ENCODE measurements at places on chromosomes 6 and 20.

DNA sequence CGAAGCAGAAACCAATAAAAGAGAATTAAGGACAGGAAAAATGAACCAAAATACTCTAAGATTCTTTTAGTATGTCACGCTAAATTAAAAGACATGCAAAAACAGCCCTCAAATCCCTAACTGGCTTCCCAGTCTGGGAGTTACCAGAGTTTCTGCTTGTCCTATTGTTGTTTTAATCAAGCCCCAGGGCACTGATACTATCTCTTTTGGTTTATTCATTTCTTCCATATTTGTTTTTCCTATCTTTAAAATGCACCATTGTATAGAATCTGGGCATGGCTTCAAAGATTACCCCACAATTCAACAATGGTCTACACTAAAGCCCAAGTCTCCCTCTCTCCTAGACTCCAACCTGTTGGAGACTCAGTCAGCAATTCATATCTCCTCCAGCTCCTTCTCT lies 169.1 kb downstream of the MYLK4 start:
- DNase-seq, result no peak

GRCh38 chr6:139542351-139542750 lies 167.9 kb upstream of the CITED2 start:
- DNase-seq, result no peak

DNA sequence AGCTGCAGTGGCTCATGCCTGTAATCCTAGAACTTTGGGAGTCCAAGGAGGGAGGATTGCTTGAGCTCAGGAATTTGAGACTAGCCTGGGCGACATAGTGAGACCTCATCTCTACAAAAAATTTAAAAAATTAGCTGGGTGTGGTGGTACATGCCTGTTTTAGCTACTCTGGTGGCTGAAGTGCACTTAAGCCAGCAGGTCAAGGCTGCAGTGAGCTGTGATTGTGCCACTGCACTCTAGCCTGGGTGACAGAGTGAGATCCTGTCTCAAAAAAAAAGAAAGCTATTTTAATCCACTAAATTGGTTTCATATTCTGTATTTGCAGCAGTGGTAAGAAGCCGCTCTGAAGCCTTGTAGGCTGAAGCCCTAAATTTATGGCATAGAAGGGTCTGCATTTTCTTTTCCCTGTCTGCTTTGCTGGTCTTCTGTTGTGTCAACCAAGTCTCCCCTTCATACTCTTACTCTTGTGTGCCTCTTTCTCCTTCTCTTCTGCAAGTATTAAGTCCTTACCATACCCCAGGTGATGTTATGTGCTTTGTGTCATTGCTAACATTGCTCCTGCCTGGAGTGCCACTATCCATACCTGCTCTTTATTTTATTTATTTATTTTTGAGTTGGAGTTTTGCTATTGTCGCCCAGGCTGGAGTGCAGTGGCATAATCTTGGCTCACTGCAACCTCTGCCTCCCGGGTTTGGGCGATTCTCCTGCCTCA lies 70.9 kb downstream of the MYO6 start:
- DNase-seq, result no peak

- no peak for DNase-seq
These were observed 169.3 kb upstream of the CDH4 start for GRCh38 chr20:61082720-61083119.

GRCh38 chr6:166998256-166999144 lies 697 bp upstream of the CEP43 start:
- no peak for DNase-seq

DNA sequence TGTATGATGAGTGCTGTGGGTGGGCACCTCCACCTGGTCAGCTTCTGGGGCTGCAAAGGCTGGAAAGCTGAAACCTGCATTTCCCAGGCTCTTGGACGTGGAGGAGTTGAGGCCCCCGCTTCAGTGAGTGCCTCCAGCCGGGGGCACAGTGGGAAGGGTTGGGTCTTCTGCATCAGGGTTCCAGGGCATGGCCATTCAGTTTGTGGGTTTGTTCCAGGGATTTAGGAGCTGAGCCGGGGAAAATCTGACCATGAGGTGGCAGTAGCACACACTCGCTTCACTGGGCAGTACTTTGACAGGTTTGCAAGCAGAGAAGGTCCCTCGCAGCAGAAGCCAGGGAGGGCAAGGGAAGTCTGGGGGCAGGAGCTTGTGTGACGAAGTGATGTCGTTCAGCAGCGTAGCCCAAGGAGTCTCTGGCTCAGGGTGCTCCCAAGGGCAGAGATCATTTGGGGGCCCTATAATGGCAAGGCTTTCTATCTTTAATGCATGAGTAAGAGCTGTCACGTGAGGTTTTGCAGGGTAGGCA lies 69.5 kb upstream of the SULF2 start:
- peak; percentile 7 for DNase-seq

DNA sequence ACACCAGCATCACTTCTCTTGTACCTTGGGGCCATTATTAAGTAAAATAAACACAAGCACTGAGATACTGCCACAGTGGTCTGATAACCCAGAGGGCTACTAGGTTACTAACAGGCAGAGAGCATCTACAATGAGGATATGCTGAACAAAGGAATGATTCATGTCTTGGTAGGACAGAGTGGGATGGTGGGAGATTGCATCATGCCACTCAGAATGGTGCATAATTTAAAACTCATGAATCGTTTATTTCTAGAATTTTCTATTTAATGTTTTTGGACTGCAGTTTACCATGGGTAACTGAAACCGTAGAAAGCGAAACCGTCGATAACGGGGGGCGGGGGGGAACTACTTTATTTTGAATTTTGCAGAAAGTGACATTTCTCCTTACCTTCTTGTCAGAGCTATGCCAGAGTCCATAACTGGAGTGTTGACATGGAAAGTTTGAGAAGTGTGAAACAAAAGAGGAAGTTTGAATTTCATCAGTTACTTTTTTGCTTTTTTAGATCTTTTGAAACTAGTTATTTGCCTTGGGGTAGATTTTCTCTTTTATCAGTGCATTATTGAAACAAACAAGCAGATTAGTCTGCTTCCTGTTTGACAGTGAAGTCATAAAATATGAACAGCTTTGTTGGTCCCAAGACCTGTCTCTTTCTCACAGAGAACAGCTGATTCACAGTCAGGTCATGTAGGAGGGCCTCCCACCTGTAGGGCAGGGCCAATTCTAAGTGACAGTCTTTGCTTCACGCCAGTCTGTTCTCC lies 124.9 kb downstream of the KLHL32 start:
- no peak for DNase-seq

- no peak for DNase-seq
These were observed 52.5 kb downstream of the CRYBG1 start for GRCh38 chr6:106413016-106413415.

- DNase-seq, result no peak
These were observed 41.4 kb downstream of the LAMP5 start for GRCh38 chr20:9555781-9556180.

DNA sequence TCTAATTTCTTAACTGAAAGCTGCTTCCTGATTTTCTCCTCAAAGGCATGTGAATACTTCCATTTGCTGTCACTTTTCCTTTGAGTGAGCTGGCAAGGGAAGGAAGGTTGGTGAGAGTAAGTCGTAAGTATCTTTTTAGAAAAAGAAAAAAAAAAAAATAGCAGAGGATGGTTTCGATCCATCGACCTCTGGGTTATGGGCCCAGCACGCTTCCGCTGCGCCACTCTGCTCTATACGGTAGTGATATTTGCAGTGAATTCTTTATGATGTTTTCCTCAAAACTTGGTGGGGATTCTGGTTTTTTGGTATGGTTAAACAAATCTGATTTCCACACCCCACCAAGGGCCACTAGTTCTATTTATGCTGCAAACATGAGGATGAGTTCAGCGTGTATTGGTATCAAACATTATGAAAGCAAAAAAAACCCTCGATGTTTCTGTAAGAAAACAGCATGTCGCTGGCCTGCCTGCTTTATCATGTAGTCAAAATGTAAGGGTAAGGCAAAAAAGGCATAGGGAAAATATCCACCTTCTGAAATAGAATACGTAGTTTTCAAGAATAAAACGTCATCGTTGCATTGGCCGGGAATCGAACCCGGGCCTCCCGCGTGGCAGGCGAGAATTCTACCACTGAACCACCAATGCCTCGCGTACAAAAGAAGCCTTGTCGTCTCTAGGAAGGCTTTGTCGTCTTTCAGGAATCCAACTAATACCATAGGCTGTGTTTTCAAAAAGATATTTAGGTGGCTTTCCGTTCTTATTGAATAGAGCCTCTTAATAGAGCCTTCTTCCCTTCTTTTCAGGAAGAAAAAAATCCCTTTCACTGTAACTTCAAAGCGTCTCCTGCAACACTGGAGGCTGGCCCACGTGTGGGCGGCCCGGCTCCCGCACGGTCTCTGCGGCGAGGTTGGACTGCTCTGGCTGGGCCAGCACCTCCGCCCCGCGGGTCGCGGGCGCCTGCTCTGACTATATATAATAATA lies 9.6 kb downstream of the OR2B2 start:
- DNase-seq, result peak; percentile 55

- DNase-seq, result no peak
These were observed 285.2 kb downstream of the FOXC1 start for GRCh38 chr6:1894954-1895353.

DNA sequence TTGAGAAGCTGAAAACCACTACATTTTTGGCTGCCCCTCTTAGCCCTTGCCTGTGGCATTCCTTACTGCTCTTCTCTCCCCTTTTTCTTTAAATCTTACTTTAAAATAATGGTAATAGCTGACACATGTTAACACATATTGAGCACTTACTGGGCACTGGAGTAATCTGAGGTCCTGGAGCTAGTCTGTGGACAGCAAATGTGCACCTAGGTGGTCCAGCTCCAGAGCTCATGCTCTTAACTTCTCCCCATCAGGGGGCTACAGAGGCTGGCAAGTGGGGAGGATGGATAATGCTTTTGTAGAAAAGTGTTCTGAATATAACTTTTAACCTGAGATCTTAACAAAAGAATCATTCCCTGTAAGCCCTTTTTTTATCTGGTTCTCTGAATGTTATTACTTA lies 74.8 kb downstream of the ADGRB3 start:
- DNase-seq, result no peak

GRCh38 chr6:168274037-168274952 lies 45.3 kb downstream of the DACT2 start:
- DNase-seq, result no peak

DNA sequence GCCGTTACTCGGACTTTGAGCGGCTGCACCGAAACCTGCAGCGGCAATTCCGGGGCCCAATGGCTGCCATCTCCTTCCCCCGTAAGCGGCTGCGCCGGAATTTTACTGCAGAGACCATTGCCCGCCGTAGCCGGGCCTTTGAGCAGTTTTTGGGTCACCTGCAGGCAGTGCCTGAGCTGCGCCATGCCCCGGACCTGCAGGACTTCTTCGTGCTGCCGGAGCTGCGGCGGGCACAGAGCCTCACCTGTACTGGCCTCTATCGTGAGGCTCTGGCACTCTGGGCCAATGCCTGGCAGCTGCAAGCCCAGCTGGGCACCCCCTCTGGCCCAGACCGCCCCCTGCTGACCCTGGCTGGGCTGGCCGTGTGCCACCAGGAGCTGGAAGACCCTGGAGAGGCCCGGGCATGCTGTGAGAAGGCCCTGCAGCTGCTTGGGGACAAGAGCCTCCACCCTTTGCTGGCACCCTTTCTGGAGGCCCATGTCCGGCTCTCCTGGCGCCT lies 7.2 kb downstream of the SNX21 start:
- DNase-seq, result no peak

DNA sequence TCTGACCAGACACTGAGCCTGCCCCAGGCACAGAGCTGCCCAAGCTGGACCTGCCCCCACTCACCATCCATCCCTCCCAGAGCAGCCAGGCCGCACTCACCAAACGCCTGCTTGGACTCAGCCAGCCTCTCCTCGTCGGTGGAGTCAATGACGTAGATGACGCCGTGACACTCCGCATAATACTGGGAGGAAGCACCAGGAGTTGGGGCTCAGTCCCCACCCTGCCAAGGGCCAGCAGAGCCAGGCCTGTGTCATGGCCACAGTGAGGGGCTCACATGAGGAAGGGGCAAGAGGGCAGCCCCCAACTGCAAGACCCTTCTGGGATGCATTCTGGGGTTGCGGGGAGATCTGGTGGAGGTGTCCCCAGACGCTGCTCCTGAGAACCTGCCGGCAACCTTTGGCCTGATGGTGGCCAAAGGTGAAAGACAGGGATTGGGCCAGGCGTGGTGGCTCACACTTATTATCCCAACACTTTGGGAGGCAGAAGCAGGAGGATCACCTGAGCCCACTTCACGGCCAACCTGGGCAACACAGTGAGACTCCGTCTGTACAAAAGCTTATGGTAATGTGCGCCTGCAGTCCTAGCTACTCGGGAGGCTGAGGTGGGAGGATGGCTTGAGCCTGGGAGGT lies 5.6 kb downstream of the ARFRP1 start:
- DNase-seq, result no peak

DNA sequence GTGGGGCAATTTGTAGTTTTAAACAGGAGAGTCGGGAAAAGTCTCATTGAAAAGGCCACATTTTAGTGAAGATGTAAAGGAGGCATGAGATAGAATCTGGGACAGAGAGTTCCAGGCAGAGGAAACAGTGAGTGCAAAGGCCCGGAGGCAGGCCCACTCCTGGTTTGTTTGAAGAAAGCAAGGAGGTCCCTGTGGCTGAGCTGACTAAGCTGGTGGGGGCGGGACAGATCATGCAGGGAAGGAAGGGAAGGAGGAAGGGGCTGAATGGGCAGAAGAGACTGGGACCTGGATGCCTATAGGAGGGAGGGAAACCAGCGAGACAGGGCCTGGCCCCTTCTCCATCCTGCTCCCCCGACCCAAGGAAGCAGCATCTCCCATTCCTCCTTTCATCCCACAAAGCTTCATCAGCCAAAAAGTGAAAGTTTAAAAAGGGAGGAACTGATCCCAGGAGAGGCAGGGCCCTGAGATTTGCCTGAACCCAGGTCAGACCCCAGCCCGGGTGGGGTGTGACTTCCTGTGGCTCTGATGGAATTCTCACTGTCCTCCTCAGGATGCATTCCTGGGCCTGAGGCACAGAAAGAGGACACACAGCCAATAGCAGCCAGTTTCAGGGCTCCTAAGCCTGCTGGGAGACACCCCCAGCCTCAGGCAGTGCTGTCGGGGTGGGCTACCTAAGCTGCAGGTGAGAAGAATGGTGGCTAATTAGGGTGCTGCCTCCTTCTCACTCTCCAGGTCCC lies 54.2 kb upstream of the SIRPA start:
- no peak for DNase-seq

GRCh38 chr6:159168536-159169192 lies 536 bp upstream of the FNDC1 start:
- DNase-seq, result no peak

DNA sequence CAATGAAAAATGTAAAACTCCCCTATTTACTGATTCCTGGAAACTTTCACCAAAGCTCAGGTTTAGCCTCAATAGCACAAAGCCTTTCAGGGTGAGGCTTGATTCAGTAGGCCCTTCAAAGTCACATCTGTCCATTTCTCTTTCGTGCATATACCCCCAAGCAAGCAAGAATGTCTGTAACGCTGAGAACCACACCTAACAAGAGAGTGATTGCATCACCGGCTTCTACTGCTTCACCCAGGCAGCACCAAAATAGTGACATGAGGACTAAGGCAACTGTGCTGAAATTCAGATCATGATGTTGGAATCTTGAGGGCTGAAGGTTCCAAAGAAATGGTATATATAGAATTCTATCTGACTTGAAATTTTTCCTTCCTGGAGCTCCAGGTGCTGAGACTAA lies 26.1 kb downstream of the CGA start:
- DNase-seq, result no peak

- no peak for DNase-seq
These were observed 1.7 kb downstream of the TNXB start for GRCh38 chr6:32107406-32107805.

Measured in AG04450 (cell line).